SIG-M5 (cell line): ENCODE measurements at places on chromosomes 13 and 19.

GRCh38 chr19:29467824-29468401 lies 57.9 kb upstream of the VSTM2B start:
- DNase-seq = no peak

GRCh38 chr13:99516153-99516929 lies 15.1 kb downstream of the TM9SF2 start:
- DNase-seq = no peak

GRCh38 chr13:95791084-95791722 lies 114.3 kb downstream of the DNAJC3 start:
- no peak for DNase-seq

GRCh38 chr13:76868371-76868770 lies 17.8 kb downstream of the KCTD12 start:
- no peak for DNase-seq

GRCh38 chr13:61880578-61881283 lies 465.1 kb upstream of the PCDH20 start:
- no peak for DNase-seq

DNA sequence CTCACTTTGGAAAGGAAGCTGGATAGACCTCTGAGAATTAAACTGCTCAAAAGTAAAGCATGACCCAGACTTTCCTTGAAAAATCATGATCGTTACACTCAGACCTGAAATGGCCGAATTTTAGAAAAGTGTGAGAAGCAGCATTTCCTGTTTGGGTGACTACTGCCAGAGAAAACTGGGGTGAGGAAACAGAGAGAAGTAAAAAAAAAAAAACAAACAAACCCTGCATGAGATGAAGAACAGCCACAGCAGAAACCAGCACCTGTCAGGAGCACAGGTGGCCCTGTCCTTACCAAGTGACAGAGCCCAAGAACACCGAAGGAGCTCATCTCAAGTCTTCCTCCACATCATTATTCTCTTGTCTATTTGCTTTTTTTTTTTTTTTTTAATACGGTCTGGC lies 12.0 kb upstream of the ADPRHL1 start:
- DNase-seq = no peak
